ENCODE measurements at places on chromosomes 2 and 18.

DNA sequence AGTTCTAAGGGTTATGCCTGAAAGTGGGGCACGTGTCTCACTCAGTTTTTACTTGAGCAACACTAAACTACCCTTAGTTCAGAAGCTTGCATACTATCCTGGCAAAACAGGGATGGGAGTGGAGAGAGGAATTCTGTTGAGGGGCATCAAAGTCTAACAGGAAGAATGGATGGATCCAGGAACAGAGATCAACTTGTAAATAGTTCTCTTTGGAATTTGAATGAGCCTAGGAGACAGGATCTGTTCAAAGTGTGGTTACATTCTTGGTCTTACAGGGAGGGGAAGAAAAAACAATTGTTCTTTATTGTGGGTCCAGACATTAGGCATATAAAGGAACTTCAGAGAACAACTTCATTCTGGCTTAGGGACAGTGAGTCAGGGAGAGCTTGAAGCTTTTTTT is 560.2 kb downstream of the CNTNAP5 start:
- DNase-seq: no peak

DNA sequence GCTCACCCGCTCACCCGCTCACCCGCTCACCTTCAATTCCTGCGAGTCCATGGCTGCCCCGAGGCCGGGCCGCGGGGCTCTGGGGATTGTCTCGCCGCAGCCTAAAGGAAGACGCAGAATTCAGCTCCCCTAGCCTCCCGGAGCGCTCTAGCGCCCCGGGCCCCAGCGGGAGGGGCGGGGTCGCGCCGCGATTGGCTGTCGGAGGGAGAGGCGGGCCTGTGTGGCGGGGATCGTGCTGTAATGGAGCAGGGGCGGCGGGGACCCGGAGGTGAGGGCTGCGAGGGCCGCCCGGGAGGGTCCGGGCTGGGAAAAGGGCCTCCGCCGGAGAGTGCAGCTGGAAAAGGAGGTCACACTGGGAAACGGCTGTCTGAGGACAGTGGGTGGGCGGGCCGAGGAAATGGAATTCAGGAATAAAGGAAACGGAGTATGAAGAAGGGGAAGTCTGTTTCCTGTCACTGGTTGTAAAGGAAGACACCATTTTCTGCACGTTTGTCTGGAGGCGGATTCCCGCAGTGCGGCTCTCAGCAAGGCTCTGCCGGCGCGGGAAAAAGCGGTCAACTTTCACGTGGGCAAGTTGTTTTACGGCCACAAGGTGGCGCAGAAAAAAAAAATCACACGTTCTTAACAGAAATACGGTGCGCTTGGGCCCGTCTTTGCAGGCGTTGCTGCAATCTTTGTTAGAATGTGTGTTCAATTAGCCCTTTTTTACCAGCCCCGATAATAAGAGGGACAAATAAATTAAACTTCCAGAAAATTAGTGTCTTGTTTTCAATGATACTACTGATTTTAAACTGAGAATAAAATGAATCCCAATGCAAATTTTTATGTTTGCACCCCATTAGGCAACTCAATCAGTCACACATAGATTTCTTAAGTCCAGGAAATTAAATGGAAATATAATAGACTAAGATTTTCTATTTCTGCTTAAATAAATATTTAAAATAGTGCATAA is at the start of gene TTC21B:
TSS of gene TTC21B (minus strand) at position 122 of the 952 bp plus-strand sequence. CDS start at position 51, 71 bp downstream.
- peak; percentile 98 for DNase-seq

- no peak for DNase-seq
Measured at GRCh38 chr2:179373816-179374215, 109.2 kb upstream of the SESTD1 start.

DNA sequence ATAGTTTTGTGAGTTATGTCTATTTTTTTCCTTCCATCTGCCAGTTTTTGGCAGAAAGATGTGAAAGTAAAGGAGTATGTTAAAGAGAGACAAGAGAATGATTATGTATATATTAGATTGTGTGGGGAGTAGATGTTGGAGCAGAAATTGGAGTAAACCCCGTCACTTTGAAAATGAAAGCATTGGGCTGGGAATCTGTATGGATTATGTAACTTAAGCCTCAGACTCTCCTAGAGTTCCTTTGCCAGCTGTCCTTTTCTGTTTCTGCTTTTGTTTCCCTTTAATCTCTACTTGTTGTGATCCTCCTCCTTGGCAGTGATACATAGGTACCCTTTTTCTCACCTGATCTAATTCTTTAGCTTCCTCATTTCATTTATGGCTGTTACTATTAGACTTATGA is 19.2 kb downstream of the CCDC138 start:
- DNase-seq: peak; percentile 52

DNA sequence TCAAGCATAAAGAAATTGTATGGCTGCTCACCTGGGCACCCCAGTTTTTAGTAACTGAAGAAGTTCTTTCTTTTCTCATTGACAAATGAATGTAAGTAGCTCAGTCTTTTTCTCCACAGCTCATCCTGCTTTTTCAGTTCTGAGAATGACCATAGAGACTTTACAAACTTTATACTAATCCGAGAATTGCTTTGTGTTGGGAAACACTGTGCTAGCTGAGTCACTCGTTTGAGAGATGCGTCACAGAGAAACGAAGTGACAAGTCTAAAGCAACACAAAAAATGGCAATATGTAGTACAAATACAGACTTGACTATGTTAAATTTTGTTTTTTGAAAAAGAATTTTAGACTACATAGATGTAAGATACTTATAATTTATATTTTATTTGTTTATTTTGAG is 9.0 kb downstream of the LRRTM4 start:
- no peak for DNase-seq

GRCh38 chr2:20221555-20221973 is 3.4 kb downstream of the SDC1 start:
- DNase-seq: no peak

Data from NCI-H2171 treated with DMSO at 0.1 percent for 48 hours (cell line).